ENCODE measurements at places on chromosomes 1 and 21.

DNA sequence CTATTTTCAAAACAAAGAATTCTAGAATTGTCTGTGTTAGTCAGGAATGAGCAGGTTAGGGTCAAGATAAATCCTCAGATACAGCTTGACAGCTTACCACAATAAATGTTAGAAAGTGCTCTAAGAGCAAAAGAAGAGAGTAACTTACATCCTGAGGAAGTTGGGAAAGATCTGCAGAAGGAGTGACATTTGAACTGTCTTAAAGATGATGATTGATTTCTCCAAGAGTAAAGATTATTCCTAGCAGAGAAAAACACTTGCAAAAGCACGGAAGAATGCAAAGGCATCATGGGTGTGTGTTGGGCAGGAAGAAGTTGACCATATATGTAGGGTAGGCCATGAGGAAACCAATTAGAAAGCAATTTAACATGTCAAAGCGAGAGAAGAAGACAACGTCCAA, 175.4 kb downstream of the LRRC7 start:
- no peak for DNase-seq

DNA sequence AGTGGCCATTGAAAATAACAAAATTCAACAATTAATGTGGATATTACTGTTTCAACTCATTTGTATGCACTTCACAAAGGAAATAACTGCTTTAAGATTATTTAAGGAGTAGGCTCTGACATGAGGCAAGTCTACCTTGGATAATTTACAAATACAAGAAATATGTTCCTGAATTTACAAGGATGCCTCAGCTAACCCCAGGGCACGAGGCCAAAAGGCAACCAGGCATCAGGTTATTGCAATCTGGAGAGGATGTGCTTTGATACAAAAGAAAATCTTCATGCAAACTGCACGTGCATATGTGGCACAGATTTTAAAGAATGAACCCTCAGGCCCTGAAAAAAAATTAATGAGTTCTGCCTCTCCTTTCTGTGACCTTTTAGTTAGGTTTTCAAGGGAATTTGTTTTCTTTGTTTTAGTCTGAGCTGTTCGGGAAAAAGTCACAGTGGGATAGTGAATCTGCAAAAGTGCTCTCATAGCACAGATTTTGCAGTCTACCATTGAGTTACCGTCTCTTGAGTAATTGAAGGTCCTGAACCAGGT, 1304.2 kb upstream of the ADGRL4 start:
- DNase-seq, result no peak

- DNase-seq, result no peak
Observed at GRCh38 chr21:39730418-39731157, 14.4 kb upstream of the IGSF5 start.

DNA sequence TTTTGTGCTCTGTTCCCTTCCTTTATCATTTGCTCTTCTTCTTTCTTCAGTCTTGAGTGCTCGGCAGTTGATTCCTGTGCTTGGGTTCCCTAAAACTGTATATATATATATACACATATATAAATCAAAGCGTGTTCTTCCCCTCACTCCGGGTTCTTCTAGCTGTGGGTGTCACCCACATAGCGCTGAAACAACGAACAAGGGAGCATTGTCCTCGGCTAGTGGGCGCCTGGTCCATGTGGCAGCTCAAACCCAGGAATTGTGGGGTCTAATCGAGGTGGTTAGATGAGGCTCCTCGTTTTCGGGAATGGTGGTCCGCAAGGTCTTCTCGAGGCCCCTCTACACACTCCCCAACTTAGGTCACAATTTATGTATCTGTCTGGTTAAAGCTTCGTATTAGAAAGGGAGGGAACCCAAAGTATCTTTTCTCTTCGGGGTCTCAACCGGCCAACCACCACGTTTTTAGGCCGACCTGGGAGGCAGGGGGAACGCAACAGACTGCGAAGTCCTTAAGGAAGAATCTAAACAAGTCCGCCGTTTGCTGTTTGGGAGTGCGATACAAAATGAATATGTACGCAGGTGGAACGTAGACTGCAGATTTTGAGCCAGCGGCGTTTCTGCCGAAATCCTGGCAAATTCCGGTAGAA, 504 bp upstream of the SDHC start:
- no peak for DNase-seq

- no peak for DNase-seq
Observed at GRCh38 chr1:20511518-20512428, 3.8 kb upstream of the MUL1 start.

DNA sequence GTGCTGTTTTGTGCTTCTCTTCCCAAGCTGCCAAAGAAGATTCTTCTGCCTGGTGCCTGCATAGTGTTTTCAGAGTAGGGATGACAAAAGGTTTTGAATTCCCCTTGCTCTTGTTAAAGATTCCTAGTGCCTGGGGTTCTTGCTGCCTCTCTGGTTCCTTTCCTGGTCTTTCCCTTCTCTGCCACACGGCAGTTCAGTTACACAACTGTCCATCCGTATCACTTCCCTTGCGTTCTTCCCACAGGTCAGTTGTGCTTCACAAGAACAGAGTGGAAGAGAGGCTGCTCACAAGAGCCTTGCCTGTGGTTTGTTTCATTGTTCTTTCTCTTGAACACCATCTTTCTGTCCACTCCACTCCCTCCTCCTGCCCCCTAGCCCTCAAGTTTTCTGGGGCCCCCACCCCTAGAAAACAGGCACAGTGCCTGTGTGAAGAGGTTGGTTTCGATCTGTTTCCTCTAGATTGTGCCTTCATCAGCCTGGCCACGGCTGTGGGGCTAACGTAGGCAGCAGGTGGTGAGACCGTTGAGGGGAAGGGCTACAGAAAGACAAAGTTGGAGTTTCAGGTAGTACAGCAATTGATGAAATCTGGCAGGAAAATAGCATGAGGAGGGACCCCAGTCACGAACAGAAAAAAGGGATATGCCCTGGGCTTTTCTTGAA, 5.8 kb downstream of the VASH2 start:
- DNase-seq, result no peak

GRCh38 chr1:16145030-16145661, 10.7 kb downstream of the EPHA2 start:
- no peak for DNase-seq

DNA sequence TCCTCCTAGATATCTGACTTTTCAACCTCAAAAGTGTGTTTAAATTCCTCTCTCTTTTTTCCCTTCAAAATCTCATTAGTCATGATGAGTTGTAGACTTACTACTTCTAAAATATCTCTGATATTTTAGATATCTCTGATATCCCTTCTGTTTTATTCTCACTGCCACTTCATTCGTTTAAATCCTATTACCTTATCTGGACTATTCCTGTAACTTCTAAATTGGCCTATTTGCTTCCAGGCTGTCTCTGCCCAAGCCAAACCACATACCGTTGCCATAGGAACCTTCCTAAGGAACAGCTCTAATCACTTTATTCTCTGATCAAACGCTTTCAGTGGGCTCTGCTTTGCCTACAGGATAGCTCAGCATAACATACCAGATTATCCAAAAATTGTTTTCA, 333.1 kb upstream of the CHRM3 start:
- no peak for DNase-seq

GRCh38 chr21:18274370-18274769, 29.7 kb downstream of the CHODL start:
- DNase-seq, result no peak

- no peak for DNase-seq
Observed at GRCh38 chr1:89703469-89703868, 70.5 kb downstream of the LRRC8C start.

- DNase-seq, result no peak
Observed at GRCh38 chr1:6005276-6005917, 13.2 kb upstream of the NPHP4 start.

GRCh38 chr1:174964261-174964971, 35.3 kb upstream of the CACYBP start:
- DNase-seq, result peak; percentile 76

DNA sequence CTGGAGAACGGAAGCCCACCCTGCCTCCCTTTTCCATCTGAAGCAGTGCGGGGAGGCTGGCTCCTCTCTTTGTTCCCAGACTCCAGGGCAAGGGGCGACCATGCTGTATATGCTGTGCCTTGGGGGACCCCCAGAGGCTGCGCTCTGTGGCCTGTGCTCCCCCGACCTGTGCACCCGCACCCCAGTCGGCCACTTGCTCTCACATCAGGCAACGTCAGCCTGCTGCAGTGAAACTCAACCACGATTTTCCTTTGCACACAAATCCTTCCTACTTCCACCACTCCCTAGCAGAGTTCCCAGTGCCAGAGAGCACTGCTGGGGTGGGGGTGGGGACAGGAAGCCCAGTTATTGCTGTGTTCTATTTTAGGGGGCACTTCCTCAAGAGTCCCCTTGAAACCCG, 52.5 kb downstream of the SIM2 start:
- DNase-seq, result no peak

DNA sequence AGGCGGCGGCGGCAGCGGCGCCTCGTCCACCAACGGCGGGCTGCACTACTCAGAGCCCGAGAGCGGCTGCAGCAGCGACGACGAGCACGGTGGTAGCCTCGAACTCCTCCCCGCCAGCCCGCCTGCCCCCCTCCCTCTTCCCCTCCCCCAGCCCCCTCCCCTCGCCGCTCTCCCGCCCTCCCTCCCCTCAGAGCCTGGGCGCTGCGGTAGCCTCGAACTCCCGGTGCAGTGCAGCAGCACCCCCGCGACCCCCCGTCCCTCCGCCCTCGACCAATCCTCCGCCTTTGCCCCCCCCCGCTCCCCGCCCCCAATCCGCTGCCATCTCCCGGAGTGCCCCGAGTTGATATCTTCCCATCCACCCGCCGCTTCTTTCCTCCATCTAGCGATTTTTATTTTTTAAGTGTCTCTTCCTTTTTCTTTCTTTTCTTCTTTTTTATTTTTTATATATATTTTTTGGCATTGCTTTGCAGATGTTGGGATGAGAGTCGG, 516 bp downstream of the RCOR3 start:
- DNase-seq, result peak; percentile 49

- DNase-seq, result no peak
Observed at GRCh38 chr1:32494196-32494595, 29.3 kb downstream of the ZBTB8B start.

DNA sequence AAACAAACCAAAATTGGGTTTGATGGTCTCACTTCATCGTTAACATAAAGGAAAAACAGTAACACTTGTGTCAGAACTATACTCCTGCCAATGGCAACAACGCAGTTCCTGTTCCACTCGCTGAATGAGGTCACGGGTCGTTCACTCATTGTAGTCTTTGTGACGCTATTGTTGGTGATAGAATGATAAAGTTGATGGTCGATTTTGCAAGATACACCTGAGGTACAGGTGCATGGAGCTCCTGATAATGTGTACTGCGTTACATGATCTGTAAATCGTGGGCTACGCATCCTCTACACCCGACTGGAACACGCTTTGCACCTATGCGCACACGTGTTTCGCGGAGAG, 391 bp upstream of the CENPS start:
- DNase-seq, result peak; percentile 12

GRCh38 chr1:41464885-41465284, 19.6 kb downstream of the EDN2 start:
- no peak for DNase-seq

DNA sequence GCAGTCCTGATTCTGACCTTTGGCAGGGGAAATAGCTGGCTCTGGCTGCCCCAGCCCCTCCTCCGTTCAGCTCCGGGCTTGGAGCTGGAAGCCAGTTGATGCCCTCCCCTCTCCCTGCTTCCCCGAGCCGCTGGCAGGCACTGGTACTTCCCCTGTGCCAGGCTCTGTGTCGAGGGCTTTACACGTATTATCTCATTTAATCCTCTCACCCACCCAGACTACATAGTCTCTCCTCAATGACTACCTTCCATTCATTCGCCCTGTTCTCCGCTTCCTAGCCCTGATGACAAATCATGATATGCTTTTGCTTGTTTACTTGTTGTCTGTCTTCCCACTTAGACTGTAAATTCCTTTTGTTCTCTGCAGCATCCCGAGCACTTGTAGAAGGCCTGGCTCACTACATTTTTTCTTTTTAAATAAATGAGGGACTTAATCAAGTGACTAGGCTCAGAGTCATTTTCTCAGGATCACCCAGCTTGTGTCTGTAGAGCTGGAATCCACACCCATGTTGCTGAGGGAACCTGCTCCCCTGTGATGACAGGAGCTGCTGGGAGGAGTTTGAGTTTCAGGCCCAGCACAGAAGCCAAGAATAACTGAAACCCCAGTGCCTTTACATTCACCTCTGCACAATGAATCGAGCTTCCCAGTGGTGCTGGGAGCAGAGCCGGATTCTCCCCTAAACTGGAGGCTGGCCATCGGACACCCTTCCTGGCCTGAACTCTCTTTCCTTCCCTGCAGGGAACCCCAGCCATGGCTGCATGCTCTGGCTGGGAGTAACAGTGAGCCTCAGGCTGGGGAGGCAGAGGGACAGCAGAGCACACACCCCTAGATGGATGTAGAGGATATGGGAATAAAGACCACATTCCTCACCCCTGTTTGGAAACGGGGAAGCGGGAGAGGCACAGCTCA, 58.3 kb downstream of the UBIAD1 start:
- no peak for DNase-seq

DNA sequence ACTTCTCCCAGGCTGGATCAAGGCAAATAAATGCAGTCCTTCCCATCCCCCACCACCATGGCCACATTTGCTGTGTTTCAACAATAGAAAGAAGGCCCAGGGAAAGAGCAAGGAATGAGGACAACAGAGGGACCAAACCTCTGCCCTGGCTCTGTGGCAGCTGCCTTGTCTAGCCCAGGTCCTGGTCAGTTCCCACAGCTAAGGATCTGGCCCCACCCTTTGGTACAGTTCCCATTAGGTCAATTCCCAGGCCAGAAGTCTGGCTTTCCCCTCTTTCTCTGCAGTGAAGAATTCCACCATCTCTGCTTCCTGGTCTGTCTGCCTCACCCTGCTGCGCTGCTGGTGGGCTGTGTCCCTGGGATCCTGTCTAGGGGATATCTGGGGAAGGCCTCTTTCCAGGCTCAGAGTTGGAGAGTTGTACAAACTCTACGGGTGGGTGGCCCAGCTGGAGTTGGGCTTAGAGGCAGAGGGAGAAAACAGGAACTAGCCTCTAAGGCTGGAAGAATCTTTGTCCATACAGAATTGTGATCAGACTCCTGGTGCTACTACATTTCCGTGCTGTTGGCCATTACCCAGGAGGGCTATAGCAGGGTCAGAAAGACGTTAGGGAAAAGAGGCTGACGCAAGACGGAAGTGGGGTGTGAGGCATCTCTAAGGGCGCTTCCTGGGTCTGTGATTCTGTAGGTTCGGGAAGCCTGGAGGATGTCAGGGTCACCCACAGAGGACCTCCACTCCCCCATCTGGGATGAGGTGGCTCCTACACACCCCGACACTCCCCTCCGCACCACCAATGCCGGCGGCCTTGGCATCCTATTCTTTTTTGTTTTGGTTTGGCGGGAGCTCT, 953 bp upstream of the NDUFS2 start:
- DNase-seq, result no peak

- DNase-seq, result no peak
Observed at GRCh38 chr21:42570841-42571387, 57.3 kb downstream of the SLC37A1 start.

- no peak for DNase-seq
Observed at GRCh38 chr1:160296036-160296435, 11.1 kb upstream of the PEX19 start.

GRCh38 chr1:15866721-15867201, 19.3 kb downstream of the SPEN start:
- no peak for DNase-seq

Measured in CD4-positive, alpha-beta T cell treated with Interleukin-15 for 4 hours (primary cell).